Kidney (tissue), 22 donors: ENCODE measurements at places on chromosomes 3 and 15. TPM values are rescaled to one million over a fixed set of nuclear protein-coding genes. Genes with fewer than 3 reads are reported as not detected.

The GOLGA6D gene
- not detected for polyA plus RNA-seq

DNA sequence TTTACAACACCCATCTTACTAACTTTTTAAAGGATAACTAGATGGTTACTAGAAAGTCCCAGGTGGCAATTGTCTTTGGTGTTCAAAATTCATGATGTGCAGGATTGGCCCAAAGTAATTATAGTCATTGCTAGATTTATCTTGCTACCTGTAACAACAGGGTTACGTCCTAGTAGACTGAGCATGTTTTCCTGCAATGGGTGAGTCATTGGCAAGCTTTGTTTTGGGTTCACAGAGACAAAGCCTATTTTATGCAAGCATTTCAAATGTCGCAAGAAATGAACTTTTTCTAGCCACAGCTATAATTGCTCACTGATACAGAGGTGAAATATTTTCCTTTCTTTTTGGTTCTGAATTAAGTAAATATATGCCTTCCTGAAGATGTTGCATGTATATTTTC, 267.6 kb downstream of the AGBL1 start:
- no peak for DNase-seq

The CMSS1 gene
- 26.4 TPM for polyA plus RNA-seq

DNA sequence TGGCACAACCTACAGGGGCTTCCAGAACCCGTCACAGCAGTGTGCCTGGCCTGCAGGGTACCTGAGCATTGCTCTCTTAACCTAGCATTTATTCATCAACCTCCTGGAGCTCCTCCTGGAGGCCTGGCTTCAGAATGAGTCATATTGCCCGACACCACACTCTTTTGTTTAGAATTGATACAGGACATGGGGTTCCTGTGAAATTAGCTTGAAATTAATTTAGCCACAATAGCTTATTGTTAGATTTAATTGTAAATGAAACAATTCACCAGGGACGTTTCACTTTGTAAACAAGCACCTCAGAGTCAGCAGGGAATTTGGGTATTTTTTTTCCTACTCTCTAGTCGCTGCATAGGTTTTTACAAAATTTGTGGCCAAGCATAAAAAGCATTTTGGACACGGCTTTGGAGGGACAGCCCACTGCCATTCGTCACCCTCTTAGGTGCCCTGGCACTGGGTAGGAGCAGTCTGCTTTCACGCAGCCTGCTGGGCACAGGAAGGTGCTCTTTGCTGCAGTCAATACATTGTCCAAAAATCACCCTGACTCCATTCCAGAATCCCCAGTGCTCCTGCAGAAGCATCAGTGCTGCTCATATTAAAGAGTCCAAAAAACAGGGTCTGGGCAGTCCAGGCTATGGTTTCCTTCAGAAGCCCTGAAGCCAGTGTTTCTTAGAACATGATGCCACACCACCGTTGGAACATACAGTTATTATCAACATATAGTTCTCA, 60.8 kb upstream of the MEF2A start:
- no peak for DNase-seq

DNA sequence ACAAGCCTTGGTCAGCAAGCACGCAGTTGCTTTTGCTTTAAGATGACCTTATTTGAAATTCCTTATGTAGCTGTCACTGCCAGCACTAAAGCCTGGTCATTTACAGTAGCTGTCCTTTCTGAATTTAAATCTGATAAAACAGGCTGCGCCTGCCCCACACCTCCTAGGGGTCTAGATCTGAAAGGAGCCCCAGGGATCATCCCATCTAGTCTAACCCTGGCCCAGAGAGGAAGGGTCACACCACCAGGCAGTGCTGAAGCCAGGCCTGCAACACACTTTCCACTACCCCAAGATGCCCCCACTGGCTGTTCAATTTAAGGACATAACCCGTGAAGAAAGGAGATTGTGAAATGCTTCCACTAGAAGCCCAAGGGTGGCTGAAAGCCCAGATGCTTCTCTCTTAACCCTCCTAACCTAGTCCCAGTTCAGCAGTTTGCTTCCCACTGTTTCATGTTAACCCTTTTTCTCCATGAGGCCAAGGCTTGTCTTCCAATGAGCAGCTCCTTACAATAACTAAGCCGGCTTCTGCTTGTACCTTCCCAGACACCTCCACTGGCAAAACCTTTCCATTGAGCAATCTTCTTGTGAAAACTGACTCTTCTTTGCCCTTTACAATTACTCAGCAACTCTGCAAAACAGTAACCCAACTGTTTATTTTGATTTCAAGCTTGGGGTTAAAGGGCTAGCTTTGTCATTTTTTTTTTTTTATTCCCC, 198.9 kb upstream of the LPP start:
- DNase-seq, result no peak

DNA sequence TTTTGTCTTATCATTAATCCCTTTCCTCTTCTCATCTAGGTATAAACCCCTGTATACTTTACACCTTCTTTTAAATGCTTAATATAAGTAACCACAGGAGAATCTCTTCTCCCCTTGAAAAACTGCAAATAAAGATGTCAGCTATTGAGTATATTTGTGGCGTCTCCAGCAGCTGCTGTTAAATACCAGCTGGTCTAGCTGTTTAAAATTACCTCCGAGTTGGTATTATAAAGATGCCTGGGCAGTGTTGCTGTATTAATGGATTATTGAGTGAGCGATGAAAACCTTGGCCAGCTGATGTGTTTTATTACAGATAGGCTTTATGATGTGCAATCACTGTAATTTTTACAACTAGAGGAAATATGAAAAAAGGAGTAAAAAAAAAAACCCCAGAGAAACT, 388.1 kb downstream of the TBC1D5 start:
- no peak for DNase-seq

The CCDC54 gene
- not detected for polyA plus RNA-seq

GRCh38 chr15:58495891-58496408, 64.2 kb downstream of the LIPC start:
- no peak for DNase-seq

DNA sequence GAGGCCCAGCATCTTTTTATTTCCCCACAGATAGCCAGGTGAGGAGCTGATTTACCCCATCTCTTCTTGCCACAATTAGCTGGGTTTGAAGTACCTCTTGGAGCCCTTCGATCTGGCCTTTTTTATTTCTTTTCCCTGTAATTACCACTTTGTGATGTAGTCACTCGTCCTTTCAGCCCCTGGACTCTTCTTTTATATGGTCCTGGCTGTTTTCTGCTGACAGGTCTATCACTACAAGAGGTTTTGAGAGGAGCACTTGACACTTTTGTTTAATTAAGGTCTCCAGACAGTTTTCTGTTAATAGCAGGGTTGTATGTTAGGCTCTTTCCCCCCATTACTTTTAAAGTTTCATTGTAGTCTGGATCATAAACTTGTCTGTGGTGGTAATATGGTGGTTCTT, 11.8 kb downstream of the ATXN7 start:
- no peak for DNase-seq

DNA sequence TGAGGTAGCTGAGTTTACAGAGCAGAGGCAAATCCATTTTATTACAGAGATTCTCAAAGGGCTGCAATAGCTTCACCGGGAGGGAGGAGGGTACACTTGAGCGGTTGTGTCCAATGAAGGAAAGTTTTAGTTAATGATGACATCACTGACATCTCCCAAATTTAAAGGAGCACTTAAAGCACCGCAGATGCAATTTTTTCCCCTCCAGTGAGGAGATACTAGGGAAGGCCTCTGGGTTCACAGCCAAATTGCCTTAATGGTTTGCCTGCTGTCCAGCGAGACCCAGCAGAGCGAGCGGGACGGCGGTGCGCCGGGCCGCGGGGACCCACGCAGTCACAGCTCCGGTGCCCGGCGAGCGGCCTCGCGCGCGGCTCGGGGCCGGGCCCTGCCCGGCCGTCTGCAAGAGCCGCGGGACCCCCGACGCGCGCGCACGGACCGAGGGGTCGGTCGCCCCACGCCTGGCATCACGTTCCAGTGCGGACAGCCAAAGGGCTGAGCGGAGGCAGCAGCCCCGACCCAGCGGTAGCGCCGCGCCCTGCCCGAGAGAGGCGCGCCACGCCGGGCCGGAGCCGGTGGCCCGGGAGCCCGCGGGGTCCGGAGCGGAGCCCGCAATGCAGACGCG, 160.5 kb upstream of the CHRNA7 start:
- peak; percentile 72 for DNase-seq

GRCh38 chr3:35254917-35255316, 384.4 kb upstream of the ARPP21 start:
- peak; percentile 65 for DNase-seq
